ENCODE measurements at places on chromosomes 2 and 18.
A peak's percentile ranks its signal among the peaks of the same experiment; 100 is the strongest.

DNA sequence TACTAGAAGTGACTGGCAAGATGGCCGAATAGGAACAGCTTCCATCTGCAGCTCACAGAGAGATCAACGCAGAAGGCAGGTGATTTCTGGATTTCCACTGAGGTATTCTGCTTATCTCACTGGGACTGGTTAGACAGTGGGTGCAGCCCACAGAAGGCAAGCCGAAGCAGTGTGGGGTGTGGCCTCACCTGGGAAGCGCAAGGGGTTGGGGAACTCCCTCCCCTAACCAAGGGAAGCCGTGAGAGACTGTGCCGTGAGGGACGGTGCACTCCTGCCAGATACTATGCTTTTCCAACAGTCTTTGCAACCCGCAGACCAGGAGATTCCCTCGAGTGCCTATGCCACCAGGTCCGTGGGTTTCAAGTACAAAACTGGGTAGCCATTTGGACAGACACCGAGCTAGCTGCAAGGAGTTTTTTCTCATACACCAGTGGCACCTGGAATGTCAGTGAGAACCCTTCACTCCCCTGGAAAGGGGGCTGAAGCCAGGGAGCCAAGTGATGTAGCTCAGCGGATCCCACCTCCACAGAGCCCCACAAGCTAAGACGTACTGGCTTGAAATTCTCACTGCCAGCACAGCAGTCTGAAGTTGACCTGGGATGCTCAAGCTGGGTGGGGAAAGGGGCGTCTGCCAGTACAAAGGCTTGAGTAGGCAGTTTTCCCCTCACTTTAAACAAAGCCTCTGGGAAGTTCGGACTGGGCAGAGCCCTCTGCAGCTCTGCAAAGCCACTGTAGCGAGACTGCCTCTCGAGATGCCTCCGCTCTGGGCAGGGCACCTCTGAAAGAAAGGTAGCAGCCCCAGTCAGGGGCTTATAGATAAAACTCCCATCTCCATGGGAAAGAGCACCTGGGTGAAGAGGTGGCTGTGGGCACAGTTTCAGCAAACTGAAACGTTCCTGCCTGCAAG lies 40.1 kb downstream of the PLEK start:
- no peak for DNase-seq

GRCh38 chr2:237482485-237482884 lies 4.6 kb upstream of the MLPH start:
- DNase-seq = no peak

DNA sequence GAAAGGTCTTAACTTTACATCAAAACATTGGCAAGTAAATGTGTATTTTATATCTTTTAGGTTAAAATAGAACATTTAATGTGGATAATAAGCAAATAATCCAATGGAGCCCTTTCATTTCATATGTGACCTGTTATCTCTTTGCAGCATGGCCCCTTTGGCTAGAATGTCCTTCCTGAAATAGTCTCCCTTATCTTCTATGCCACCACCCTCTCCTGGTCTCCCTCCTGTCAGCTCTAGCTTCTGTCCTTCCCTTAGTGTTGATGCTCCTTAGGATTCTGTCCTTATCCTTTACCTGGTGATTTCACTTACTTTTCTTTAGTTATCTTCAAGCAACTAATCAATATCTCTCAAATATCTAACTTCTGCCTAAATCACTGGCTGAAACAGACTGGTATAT lies 87.1 kb upstream of the TFCP2L1 start:
- DNase-seq = no peak

- no peak for DNase-seq
Measured at GRCh38 chr2:72097276-72097675, 50.4 kb downstream of the CYP26B1 start.

DNA sequence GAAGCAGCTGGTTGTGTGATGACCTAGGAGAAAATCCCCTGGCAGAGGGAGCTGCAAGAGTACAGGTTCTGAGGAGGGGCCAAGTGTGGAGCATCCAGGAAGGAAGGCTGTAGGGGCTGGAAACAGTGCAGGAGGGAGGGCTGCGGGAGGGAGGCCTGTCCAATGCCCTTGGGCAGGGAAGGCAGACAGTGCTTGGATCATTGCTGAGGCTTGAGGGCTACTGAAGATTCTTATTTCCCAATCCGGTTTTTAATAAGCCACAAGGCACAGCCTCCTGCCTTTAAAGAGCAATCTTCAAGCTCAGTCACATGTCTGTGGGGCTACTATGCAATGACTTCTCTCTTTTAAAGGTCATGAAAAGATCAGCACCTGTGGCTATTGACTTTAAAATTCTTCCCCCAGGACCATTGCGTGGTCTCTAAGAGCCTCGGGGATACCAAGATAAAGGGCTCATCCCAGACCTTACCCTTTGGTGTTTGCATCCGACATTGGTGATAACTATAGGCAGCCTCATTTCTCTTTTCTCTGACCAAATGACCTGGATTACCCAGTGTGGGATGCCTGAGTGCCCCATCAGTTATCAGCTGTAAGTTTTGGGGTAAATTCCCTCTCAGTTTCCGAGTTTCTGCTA lies 149.6 kb downstream of the DOCK10 start:
- DNase-seq = no peak

DNA sequence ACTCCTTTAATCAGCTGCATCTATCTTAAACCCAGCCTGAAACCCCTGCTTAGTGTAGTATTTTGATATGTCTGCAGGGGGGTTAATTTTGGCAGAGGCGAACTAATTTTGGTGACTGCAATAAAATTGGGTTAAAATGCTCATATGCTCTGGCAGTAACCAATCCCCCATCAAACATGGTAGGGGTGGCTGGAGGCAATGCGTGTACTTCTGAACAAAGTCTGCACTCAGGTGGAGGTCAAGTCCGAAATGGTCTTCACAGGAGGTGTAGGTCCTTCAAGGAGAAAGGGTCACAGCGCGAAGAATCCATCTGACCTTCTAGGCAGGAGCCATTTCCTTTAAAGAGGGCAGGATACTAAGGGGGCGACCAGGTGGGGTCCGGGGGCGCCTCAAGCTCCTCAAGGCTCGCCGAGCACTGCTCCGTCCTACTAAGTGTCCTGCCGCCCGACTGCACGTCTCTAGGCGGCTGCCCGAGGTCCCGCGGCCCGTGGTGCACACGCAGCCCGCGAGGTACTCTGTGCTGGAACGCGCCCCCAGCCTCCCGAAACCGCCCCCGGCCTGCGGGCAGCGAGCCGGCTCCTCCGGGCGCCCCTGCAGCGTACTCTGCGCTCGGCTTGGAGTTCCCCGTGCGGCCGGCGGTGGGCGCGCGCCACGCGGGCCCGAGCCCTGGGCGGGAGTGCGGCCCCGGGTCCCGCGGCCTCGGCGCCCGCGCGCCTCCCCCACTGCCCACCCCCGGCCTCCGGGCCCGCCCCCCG lies 1.7 kb upstream of the LDLRAD4 start:
- DNase-seq = no peak

DNA sequence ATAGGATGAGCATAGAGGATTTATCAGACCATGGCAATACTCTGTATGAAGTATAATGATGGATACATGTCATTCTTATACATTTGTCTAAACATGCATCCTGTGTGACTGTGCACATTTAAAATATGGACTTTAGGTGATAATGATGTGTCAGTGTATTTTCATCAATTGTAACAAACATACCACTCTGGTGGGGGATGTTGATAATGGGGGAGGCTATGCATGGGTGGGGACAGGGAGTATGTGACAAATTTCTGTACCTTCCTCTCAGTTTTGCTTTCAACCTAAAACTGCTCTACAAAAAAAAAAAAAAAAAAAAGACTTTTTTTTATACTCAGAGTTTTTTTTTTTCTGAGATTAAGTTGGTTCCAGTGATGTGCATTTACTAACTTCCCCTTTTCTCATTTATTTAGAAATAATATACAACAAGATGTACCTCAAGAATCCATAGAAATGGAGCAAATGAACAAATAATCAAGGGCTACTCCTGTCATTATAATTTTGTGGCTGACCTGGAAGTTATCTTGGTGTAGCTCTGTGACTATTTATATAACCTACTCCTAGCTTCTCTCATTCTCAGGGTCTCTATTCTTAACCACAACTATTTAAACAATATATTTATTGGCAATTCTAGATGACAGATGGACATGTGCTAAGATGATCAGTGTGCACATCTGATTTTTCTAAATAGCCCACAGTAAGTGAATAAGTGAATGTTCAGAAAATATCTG lies 108.9 kb upstream of the ITGA4 start:
- DNase-seq = no peak

DNA sequence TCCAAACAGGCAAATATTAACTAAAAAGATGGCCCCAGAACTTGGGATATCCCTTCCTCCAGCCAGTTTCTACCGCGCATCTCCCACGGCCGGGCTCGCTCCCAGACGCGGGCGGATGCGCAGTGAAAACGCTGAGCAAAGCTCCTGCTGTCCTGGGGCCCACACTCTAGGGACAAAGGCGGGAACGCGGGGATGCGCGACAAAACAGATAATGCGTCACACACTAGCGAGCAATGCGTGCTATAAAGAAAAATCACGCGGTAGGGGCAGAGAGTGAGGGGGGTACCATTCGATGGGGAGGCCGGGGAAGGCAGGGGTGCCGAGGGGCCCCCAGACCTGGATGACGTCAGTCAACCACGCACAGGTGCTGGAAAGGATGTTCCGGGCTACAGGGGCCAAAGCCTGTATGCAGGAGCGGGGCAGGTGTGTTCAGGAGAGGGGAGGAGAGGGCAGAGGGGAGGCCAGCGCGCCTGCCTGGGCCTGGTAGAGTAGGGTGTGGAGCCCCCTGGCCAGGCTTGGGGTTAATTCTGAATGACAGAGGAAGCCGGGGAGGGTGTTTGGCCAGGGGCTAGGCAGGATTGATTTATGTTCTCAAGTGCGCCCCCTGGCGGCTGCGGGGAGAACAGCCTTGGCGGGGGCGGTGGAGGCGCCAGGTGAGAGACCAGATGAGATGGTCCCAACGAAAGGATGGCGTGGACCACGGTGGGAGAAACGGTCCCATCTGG lies 14.9 kb upstream of the ITM2C start:
- DNase-seq = peak; percentile 34

- DNase-seq = no peak
Measured at GRCh38 chr18:75739682-75740081, 312.2 kb upstream of the SMIM21 start.

DNA sequence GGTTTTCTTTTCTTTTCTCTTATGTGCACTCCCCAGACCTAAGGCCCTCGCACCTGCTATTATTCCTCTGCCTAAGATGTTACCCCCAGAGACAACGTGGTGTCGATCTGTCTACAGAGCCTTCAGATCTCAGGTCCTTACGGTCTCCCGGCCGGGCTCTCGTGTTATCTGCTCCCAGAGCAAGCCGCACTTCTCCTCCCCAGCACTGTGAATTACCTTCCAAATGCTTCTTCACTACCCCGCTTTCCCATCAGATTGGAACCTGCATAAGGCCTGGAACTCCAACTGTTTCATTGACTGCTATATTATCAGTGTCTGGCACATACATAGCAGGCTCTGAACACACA lies 71.2 kb upstream of the ODC1 start:
- no peak for DNase-seq

DNA sequence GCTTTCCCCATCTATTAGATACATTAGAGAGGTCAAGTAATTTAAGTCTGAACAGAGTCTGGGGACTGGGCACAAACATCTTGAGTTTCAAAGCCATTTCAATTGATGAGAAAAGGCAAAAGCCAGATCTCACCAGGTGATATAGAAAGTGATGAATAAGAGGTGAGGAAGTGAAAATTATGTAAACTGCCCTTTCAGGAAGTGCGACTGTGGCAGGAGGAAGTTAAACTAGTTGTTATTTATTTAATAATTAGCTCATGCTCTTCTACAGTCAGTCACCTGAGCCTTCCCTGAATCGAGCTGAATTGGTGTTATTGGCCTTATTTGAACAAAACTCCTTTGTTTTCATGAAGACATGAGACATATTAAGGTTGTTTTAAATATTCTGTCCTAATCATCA lies 115.1 kb downstream of the CDH20 start:
- DNase-seq = no peak

DNA sequence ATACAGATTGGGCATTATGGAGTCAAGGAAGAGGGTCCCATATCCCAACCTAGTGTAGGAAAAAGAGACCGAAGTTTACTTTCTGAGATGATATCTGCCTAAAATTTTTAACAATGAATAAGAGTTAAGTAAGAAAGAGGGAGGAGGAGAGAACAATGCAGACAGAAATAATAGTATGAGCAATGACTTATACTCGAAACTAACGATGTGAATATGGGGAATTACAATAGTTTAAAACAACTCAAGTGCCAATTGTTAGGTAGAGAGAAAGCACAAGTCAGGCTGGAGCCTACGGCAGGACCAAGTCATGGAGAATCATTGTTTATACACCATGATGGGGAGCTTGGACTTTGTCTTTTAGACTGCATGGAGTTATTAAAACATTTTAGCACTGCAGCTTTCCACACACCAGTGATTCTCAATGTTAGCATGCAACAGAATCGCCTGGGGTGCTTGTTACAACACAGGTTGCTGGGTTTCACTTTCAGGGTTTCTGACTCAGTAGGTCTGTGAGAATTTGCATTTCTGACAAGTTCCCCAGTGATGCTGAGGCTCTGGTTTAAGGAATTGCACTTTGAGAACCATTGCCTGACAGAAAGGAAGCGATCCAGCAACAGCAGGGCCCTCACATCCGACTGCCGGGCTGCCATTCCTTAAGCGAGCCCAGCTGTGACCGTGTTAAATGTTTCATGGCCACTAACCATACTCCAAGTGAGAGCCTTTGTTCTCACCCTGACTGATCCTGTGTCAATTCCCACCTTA lies 511.2 kb downstream of the DCDC2C start:
- no peak for DNase-seq

DNA sequence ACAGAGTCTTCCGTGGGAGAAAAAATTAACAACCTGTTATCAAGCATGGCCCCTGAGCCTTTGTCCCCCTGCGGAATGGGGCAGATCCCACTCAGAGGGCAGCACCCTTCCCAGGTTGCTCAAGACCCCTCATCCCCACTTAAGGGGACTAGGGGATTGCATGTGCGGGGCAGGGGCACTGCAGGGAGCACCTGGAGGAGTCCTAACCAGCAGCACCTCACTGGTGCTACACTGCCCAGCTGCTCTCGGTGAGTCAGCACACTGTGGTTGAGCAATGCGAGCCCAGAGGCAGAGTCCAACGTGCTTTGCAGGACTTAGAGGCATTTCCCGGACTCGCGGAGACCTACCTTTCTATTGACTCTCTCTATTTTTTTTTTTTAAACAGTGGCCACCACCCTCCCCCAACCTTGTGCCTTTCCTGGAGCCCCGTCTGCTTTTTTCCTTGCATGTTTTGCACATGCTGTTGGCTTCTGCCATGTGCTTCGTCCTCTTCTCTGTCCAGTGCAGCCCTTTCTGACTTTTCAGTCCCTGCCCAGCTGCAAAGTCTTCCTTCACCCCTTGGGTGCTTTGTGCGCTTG lies 74.0 kb downstream of the IL1R2 start:
- DNase-seq = no peak

DNA sequence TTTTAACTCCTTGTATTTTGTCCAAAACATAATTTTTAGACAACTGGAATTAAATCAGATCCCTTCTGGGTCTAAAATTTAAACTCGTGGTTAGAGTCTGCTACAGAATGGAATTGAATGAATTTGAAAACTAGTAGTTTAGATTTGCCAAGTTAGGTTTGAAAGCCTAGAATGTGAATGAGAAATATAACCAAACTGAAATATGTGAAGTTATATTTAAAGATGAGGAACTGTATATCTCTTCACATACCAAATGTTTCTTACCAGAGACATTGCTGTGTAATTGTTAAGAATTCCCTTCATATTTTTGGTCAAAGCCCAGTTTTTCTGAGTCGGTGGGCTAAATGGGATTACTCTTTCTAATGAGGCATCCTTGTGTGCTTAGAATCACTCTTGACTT lies 74.2 kb downstream of the LPIN1 start:
- DNase-seq = no peak

- no peak for DNase-seq
Measured at GRCh38 chr2:240501531-240501991, 56.2 kb downstream of the ANKMY1 start.
